H7 (cell line): ENCODE measurements at places on chromosomes 6 and 20.

DNA sequence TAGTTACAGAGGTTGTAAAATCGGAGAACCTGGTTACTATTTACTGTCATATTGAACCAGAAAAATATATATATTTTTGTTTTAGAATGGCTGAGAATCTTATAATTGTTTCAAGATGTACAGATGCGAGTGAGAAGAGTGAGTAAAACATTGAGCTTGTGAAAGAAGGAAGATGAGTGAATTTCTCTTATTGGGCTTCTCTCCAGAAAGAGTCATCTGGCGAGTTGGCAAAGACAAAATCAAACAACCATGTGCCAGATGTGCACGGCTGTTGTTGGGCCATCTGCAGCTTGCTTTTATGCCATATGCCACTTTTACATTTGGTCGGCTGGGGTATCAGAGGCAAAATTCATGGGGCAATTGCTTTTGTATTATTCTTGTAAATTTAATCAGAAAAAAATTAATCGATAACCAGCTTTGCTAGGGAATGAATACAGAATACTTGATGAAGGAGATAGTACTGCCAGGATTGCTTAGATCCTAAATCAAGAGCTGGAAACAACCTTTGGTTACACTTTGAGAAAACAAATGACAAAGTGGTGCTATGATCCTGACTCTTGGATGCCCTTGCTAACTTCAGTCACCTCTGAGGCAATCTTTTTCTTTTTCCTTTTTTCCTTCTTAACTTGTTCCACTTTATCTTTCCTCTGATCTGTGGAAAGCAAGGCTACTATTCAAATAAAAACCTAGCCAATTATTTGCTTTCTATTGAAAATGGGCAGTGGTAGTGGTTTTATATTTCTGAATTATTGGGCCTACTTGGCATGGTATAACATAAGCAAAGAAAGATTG, 97.1 kb upstream of the GRIK2 start:
- no peak for DNase-seq

- DNase-seq: no peak
Measured at GRCh38 chr6:17497535-17498095, 102.5 kb upstream of the FAM8A1 start.

- no peak for DNase-seq
Measured at GRCh38 chr6:20919677-20920385, 385.6 kb downstream of the CDKAL1 start.

- DNase-seq: no peak
Measured at GRCh38 chr6:69069881-69070280, 434.8 kb downstream of the ADGRB3 start.

- DNase-seq: no peak
Measured at GRCh38 chr20:61119273-61119672, 132.8 kb upstream of the CDH4 start.

DNA sequence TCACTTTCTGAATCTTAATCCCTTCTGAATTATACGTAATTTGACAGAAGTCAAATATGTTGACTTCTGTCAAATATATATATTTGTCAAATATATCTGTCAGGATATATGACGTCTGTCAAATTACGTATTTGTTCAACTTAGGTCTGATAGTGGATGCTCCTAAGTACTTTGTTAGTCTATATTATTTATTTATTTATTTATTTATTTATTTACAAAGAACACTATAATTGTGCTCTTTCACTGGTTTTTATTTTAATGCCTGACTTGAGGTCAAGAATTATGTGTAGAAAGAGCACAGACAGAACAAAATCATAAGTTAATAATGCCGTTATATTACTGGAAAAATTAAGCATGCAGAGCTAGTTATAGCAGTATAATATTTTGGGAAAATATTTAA, 81.2 kb downstream of the UST start:
- no peak for DNase-seq

- no peak for DNase-seq
Measured at GRCh38 chr20:37445041-37445440, 76.0 kb upstream of the NNAT start.

- no peak for DNase-seq
Measured at GRCh38 chr6:74167976-74168375, 472.0 kb downstream of the CD109 start.
